ENCODE measurements at places on chromosomes 12 and 14.

DNA sequence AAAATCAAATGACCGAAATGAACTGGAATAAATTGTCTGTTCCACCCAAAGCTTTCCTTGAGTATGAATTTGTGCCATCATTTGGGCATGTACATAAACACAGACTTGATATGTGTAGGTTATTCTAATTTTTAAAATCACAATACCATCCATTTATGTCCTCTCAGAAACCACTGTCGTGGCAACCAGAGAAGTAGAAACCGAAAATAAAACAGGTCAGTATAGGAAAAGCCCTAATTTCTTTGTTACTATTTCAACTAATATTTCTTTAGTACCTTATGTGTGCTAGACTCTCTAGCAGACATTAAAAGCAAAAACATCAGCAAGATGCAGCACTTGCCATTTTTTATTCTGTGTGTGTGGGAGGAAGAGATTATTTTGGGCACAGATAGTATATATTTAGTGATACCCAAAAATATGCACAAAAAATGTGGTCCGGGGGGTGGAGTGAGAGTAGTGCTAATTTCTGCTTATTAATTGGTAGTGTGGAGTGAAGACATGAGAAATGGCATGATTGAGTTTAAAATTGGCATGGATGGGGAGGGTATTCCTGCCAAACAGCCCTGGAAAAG, 130.8 kb upstream of the CNTN1 start:
- DNase-seq, result no peak

GRCh38 chr12:102023343-102023930, 38.4 kb downstream of the WASHC3 start:
- no peak for DNase-seq

DNA sequence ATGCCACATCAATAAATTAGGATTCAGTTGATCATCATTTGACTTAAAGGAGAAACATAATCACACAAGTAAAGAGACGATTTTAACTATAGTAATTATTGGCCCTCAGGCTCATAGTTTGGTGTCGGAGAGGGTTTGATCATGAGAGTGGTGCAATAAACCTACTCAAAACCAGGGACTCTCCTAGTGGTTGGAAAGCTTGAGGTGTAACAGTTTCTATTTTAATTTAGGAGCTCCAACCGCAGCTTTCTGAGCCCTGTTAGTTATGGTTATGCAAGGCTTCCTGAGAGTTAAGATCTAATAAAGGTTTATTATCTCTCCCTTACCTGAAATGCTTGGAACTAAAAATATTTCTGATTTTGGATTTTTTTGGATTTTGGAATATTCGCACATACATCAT, 36.4 kb downstream of the TMTC2 start:
- DNase-seq, result no peak

DNA sequence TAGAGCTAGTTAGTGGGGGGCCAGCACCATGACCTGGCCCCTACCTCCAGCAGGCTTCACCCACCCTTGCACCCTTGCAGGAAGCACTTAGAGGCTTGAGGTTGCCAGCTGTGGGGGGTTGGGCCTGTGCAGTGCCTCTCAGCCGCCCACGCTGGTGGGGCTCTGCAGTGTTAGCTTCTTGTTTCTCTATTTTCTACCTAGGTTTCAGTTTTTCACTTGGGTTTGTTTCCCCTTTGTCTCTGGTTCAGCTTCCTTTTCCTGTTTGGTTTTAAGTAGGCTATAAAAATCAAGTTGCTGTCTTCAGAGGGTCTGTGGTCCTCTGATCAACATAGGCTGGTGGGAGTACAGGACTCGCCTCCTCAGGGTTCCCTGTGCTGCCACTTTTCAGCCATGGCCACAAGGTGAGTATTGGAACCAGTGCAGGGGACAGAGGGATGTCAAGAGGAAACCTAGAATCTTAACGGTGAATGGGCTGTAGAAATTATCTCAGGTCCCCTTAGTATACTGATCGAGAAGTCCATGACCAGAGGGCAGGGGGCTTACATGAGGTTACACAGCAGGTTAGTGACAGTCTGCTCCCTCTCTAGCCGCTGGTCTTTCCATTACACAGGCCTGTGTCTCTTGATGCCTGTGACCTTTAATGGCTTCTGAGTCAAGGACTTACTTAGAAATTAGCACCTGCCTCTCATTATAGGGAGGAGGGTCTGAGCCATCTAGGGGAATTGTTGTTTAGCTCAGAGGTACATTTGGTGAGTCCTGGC, at the start of gene EVL:
Gene EVL (plus strand): TSS at position 312 of the 761 bp plus-strand sequence. CDS start 79 bp downstream, at position 391.
- DNase-seq, result peak; percentile 62

DNA sequence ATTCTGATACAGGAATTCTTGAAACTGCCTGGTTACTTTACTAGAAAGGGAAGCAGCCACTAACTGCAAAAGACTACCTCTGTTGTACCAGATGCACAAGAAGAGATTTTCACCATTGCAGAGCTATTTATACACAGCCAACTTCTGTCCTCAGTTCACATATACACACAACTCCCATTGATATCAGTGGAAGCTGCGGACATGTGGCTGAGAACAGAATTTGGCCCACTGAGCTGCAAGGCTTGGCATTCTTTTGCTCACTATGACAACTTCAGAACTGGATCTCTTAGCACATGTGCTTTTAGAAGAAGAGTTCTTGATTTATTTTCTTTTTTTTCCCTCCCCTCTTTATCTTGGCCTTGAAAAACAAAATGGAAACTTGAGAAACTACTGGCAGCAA, 28.3 kb downstream of the PTPRO start:
- no peak for DNase-seq

- DNase-seq, result no peak
Observed at GRCh38 chr12:53346491-53346890, 10.3 kb upstream of the SP7 start.

- DNase-seq, result peak; percentile 28
Observed at GRCh38 chr12:131114942-131115584, 161.4 kb downstream of the ADGRD1 start.

GRCh38 chr14:79629411-79630287, 581.7 kb downstream of the DIO2 start:
- DNase-seq, result no peak

GRCh38 chr12:26095186-26095585, 29.7 kb downstream of the BHLHE41 start:
- no peak for DNase-seq

GRCh38 chr12:18897823-18898222, 159.9 kb downstream of the CAPZA3 start:
- DNase-seq, result no peak

Data from right lobe of liver (tissue), 6 donors.